Activated CD4-positive, CD25-positive, alpha-beta regulatory T cell treated with anti-CD3 and anti-CD28 coated beads, Interleukin-2, amount 50 U/mL, for 24 hours (primary cell): ENCODE measurements at places on chromosomes 1 and 21.

DNA sequence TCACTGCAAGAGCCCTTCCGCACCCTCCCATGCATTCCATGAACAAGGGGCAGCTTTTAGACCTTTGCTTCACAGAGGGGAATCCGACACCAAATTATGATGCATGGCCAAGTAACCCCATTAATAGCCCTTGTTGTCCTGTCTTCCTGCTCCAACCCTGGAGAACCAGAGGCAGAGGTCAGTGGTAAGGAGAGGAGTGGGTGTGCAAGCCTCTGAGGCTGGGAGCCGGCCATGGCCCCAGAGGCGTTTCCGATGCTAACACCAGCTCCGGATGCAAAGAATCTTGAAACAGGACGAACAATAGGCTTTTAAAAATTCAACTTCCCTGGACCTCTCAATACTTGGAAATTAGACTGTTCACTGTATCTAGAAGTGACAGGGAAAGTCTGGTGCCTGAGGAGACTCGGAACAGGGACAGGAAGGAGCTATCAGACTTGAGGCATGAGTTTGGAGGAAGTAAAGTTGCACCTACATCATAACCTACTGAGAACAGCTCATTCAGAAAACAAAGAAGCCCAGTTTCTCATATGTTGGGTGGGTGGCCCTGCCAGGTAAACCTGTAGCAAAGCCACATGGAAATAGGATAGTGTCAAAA, 101.2 kb upstream of the ERG start:
- no peak for ATAC-seq

DNA sequence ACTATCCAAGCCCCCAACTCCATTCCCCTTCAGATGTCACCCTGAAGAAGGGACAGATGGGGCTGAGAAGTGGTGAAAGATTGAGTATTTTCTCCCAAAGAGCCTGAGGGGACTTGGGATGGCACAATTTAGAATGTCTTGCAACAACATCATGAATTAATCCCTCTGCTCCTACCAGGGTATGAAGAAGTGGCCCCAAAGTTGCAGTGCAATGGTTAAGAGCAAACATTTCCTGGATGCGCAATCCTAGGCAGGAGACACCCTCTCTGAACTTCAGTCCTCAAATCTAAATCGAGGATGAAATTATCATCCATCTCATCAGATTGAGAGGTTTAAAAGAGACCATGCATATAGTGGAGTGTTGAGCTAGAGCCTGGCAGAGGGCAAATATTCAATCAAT, 28.6 kb upstream of the CITED4 start:
- no peak for ATAC-seq

DNA sequence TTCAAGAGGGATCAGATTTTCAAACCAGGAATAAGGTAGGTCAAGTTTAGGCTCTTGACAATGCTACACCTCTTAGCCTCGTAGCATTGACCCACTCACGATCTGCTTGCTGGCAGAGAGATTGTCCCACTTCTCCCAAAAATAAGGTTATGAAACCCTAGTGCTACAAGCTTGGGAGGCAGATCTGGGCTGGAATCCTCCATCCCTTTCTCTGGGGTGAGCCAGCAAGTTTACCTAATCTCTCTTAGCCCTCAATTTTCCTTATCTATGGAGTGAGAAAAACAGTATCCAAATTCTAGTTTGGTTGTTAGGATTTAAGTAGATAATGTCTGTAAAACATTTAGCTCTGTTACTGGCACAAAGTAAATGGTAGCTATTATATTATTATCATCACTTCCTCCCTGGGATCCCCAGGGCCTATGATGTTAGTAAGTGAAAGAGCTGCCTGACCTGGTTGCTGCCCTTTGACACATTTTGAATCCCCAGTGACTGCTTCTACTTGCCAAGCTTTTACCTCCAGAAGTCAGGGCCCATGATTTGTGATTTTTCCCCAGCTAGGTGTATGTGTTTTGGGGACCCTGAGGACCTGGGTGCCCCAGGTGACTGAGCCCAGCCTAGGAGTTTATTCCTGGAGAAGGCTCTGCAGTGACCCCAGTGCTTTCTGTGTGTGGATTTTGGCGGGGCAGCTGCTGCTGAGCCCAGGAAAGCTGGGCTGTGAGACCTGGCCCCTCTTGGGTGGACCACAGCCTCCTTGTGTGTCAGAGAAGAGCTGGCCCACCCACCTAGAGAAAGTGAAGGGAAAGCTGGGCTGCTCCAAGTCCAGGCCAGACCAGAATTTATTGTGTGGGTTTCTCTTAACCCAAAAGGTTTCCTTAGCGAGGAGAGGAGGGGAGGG, 48.2 kb upstream of the VANGL1 start:
- no peak for ATAC-seq

DNA sequence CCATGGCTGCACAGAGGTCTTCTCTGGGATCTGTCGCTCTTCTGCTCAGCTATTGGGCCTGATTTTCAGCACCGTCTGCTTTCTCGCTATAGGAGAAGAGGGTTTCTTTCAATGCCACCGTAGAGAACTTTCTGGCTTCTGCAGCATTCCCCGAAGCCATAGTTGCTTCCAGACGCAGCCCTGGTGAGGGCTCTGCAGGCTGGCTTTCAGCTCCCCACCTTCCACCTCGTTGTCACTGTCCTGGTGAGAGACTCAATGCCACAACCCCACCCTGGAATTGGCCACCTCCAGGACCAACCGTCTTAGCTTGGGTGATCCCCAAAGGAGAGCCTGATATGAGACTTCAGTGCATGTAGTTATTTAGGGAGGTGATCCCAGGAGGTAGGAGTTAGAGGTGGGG, 12.0 kb upstream of the PRKCZ start:
- no peak for ATAC-seq

GRCh38 chr1:118136187-118136941, 48.7 kb downstream of the SPAG17 start:
- no peak for ATAC-seq

DNA sequence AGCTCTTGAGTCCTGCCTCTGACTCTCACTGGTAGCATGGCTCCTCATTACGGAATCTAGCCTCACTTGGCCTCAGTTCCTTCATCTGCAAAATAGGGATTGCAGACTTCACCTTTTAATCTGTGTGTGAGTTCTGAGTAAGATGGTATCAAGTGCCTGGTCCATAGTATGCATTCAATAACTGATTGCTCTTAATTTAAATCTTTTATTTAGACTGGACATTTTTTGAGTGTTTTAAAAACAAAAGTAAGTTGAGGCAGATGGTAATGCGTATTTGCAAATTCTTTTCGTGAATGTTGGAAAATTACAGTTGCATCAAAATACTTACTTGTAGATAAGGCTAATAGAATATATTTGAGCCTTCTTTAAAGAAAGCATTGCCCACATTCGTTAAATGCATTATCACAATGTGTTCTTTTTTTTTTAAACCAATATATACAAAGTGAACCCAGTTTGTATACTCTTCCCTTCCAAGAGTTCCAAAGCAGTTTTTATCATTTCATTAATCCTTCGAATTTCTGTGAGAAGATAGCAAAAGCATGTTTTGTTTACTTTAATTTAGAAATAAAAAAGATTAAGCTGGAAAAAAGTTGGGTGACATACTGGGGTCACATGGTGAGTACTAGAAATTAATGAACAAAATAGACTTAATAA, 8.1 kb downstream of the DNM3 start:
- no peak for ATAC-seq

DNA sequence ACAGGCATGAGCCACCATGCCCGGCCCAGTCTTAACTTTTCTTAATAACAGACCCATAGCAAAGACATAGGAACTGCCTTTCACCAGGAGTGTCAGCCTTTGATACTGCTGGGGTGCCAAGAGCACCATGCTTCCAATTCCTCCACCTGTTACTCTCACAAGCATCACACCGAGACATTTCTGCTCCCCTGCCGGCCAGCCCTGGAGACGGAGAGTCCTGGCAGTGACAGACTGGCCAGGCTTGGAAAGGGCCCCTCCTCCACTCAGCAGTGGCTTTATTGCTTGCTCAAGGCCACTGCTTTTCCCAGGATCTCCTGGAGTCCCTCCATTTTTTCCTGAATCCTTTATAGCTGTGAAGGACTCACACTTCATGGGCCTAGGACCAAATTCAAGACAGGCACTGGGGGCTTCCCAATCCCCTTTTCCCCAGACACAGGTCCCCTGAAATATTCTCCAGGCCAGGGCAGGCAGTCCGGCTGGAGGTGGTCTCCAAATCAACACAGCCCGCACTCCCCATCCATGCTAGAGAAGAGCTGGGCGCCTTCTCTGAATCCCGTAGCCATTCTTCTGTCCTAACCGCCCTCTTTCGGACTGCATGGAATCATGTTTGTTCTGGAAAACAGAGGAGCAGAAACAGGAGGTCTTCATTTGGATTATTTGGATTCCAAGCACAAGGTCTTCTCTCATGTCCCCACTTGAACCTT, 25.5 kb upstream of the PTPRF start:
- ATAC-seq, result no peak

DNA sequence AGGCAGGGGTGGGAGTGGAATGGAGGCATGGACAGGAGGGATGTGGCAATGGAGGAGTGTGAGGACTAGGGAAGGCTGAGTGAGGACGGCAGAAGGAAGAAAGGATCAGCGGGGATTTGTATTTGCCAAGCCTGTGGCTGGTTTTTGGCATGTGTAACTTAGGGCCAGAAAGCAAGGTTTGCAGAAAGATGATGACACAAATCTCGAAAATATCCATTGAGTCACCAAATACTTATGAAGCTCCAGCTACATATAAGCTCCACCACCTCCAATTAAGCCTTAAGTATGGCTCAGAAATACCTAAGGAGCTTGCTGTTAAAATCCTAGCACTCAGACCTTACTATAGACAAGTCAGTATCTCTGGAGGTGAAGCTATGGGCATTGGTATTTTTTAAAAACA, 90.1 kb downstream of the OMA1 start:
- no peak for ATAC-seq

DNA sequence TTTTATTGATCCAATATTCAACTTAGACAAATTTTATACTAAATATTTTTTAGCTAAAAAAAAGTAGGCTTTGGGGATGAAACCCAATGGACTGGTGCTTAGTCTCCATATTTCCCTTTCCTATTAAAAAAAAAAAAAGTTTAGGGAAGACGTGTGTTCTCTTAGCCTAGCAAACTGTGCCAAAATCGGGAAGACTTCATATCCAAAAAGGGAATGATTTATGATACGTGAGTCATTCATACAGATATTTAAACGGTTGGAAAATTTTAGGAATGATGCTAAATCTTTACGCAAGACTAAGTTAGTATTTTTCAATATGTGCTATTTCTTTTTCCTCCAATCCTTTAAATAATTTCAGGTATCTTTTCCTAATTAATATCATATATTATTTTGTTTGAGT, 50.7 kb downstream of the SPATA17 start:
- no peak for ATAC-seq

DNA sequence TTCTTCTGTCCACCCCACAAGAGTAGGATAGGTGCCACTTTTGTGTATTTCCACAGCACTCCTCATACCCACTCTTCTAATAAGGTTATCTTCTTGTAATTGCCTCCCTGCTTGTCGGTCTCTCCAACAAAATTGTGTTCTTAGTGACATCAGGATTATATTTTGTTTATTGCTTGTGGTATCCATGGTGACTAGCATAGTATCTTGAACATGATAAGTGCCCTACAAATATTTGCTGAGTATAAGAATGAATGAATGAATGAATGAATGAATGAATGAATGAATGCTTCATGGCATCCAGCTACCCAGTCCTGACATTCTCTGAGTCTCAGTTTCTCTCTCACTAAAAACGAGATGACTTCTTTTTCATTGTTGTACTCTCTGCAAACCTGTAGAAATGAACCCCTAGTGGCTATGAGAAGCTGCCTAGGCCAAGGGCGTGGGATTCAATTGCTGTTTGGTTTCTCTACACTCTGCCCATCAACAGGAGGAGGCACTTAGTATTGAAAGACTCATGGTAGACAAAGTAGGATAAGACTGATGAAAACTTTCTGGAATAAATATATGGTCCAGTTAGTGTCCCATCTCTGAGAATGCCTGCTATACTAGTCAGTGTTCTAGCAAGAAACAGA, 121.0 kb downstream of the TMEM53 start:
- no peak for ATAC-seq

- no peak for ATAC-seq
These were observed 1.8 kb downstream of the SON start for GRCh38 chr21:33544451-33545195.

GRCh38 chr1:43666608-43667007, 16.7 kb downstream of the KDM4A start:
- no peak for ATAC-seq

DNA sequence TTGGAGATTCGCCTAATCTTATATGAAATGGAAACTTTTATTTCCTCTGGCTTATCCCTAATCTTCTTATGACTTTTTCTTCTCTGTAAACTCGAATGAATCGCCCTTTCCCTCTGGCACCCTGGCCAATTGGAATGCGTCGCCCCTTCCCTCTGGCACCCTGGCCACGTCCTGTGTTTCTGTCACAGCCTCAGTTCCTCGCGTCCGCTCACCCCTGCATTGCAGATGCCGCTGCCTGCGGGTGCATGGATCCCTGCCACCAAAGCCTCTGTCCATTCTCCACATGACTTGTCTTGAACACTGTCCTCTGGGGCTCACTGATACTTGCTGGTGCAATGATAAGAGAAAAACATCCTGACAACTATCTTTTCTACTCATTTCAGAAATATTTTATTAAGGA, 104.6 kb downstream of the ADARB1 start:
- ATAC-seq, result no peak

DNA sequence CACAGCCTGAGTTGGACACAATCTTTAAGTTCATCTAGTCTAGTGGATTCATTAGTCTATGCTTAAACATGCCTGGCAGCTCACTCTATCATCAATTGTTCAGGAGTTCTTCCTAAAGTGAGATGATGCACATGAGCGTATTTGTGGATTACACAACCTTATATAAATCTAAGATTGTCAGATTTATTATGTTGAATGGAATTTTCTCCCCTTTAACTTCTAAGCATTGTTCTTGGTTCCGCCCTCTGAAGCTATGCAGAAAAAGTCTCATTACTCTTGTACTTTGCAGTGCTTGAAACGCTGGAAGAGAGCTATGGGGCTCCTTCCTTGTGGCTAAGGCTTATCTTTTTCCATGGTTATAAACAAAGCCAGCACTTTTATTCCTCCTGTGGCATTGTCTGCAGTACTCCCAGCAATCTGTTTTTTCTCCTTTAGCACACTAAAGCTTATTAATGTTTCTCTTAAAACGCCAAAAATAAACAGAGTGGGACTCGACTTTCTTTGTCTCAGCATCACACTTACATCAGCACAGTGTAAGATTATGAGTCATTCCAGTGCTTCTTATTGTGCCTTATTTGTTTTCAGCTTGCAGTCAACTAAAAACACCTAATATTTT, 316.8 kb upstream of the CAMK1G start:
- no peak for ATAC-seq

- no peak for ATAC-seq
These were observed at the start of gene TMEM125 for GRCh38 chr1:43269627-43270375. Gene TMEM125, plus strand, starts transcription at chr1:43269983. Its CDS starts 2,740 bp downstream, at chr1:43272723.

- no peak for ATAC-seq
These were observed 151.6 kb downstream of the RERE start for GRCh38 chr1:8665833-8666232.

GRCh38 chr1:205088341-205088740, 4.1 kb upstream of the TMEM81 start:
- no peak for ATAC-seq

- no peak for ATAC-seq
These were observed 3.6 kb upstream of the ZBTB7B start for GRCh38 chr1:154998818-154999570.

- ATAC-seq, result no peak
These were observed 116.6 kb downstream of the NTMT2 start for GRCh38 chr1:170262276-170262939.
